ENCODE measurements at places on chromosomes 5 and 9. TPM values are rescaled to one million over a fixed set of nuclear protein-coding genes. Genes with fewer than 3 reads are reported as not detected.

Gene OTP
- not detected for total RNA-seq

Gene CACNA1B
- total RNA-seq: under 0.01 TPM

Gene WDR38
- not detected for total RNA-seq

Gene PCDHGB3
- 3.8 TPM for total RNA-seq

DNA sequence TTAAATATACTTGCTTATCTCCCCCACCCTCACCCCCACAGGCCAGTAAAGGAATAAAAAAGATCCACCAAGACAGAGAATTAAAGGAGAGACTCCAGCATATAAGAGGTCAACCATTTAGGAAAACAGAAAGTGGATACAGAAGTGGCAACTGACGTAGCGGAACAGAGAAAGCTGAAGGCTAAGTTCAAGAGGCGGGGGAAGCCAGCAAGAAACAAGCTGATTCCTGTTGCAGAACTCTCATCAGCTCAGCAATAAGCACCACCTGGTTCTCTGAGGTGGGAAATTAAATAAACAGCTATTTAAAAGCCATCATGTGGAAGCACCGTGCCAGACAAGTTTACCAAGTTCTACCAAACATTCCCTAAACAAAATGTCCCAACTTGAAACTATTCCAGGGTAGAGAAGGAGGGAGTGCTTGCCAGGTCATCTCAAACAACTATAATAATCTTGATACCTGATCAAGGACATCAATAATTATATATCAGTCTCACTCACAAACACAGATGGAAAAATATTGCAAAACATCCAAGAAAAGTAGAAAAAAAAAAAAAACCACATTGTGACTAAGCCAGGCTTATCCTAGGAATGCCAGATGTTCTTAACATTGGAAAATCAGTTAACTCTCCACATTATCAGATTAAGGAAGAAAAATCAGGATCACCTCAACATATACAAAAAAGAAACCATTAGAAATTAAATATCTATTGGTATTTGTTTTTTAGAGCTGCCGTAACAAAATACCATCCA, 7.3 kb upstream of the ARL15 start:
- DNase-seq: no peak

DNA sequence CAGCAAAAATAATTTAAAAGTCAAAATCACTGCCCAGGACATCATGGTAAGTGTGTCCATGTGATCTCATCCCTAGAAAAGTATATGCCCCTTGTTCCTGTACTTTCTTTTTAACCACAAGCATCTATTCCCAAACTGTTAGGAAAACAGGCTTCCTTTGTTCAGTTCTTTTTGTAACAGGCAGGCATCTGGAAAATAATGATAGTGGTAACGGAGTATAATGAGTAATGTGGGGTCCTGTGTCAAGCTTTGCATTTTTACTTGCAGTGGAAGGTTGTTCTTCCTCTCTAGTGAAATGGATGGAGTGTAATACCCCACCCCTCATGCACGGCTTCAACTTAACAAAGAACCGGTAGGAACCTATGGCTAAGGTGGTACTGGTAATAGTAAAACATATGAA, 532.1 kb downstream of the CTNND2 start:
- DNase-seq: no peak

DNA sequence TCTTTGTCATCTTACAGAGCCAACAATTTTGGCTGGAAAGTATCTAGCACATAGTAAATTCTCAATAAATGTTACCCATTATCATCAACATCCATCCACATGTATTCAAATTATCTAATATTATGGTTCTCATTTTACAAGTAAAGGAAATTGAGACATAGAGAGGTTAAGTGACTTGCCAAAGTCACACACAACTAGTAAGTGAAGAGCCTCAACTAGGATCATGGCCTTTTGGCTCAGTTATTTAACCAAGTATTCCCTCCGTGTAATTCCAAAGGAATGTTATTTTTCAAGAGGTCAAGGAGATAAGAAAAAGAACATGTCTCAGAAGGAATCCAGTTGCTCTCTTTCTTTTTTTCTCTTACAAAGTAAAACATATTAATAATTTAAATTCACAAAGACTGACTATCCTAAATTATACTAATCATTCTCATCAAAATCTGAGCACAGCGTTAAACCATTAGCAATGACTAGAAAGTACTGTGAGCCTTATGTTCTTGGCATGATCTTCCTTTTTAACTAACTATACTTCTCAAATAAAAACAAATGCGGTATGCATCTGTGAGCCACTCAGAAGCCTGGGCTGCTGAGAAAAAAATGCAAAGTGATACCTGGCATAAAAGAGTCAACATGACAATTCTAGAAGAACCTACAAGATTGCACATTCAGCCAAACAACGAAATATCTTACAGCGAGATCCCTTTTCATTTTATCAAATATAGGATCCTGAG, 350.9 kb downstream of the GLIS3 start:
- no peak for DNase-seq

- DNase-seq: no peak
Observed at GRCh38 chr9:93683331-93684134, 107.1 kb downstream of the PHF2 start.

DNA sequence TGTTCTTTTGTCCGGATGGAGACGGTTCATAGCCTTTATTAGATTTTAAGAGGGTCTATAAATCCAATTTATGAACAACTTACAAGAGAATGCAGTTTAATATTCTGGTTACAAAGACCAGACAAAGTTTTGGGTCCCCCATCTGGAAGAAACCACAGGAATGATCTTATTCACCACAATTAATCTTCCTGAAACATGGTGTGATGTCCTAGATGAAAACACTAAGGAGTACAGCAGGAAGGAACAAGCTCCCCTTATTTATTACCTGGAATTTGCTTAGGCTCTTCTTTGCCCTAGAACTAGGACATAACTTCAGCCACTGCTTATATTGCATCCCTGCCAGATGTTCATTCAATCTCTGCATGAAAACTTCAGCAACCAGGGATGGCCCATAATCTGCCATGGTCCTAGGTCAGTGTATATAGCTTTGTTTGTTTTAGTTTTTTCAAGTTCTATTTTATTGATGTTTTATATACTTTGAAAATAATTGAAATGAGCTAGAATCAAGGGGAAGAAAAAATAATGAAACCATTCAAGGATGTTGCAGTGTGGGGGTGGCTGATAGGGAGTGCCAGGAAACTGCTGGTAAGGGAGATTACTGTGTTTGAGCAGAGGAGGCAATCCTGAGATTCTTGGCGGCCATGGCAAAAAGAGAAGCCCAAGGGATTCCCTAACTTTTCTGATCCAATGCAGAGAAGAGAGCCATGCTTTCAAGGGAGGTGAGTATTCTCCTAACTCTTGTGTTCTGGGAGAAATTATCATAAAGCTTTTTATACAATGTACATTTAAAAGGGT, 16.8 kb downstream of the TXNDC8 start:
- DNase-seq: no peak

DNA sequence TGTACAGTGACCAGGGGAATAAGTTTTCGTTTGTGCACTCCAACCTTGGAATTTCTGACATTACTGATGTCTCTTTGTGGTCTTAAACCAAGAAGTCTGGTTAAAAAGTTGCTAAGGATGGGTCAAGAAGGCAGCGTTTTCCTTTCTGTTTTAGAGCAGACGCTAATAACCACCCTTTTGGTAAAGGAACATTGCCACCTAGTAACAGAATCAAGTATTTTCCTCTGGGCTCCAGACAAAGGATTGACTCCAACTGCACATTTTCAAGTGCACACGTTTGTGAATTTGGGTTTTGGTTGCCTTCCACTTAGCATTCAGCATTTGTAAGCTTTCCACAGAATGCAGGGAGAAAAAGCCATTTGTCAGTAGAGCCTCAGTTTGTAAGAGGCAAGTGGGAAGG, 22.2 kb upstream of the CEP78 start:
- no peak for DNase-seq

DNA sequence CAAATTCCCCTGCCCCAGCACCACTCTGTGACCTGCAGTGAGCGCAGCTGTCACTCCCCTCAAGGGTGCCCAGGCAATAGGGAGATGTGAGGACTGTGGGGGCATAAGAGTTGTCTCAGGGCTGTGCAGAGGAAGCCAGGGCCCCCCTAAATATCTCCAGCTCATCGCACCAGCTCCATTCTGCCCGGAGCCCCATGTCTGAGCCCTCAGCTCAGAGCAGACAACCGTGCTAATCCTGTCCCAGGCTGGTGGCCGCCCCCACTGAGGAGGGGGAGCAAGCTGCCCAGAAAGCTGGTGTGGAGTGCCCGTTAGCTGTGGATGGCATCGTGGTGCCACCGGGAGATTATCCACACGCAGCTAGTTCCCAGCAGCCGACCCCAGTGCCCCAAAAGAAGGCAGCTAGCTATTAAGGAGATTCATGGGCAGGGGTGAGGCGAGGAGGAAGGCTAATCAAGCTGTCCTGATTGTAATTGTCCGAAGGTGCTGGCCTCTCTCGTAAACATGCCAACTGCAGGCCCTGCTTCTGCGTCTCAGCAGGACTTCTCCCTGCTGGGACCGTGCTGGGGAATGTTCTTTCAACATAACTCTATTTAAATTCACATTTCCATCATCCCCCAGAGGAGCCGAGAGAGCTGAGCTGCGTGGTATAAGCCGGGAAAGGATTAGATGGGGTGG, 17.0 kb upstream of the FIBCD1 start:
- no peak for DNase-seq

- DNase-seq: no peak
Observed at GRCh38 chr9:24479361-24480059, 66.2 kb downstream of the IZUMO3 start.

GRCh38 chr5:129398026-129398678, 61.9 kb upstream of the ADAMTS19 start:
- DNase-seq: no peak

DNA sequence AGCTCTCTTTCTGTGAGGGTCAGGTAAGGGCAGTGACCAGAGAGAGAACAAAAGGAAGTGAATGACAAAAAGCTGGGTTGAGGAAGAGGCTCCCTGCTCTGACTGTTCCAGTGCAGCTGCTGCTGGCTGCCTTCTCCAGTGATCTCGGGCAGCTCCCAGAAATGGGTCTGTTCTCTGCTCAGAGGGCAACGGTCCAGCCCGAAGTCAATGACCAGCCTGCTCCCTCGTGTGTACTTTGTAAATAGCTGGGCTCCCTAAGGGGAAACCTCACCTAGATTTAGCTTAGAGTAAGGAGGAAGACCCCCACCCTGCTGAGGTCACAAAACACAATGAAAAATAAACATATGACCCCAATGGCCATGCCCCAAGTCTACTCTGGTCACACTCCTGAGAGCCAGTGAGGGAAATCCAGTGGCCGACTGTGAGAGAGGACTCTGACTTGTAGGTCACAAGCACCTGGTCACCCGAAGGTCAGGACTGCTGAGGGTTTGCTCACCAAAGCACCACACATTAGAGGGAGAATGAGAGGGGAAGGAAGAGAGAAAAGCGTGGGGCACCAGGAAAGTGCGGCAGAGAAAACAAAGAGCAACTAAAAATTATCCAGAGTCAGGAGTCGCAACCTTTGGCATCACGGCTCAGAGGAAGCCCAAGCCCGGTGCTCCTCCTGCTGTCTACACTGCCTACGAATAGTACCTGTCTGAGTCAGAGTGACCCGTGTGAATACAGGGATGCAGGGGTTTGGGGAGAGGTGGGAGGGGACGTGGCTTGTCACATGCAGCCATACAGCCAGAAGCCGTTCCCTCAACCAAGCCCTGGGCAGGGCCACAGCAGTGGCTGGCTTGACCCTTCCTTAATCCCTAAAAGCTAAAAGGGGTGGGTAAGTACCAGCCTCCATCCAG, 19.8 kb downstream of the NIPAL4 start:
- no peak for DNase-seq

DNA sequence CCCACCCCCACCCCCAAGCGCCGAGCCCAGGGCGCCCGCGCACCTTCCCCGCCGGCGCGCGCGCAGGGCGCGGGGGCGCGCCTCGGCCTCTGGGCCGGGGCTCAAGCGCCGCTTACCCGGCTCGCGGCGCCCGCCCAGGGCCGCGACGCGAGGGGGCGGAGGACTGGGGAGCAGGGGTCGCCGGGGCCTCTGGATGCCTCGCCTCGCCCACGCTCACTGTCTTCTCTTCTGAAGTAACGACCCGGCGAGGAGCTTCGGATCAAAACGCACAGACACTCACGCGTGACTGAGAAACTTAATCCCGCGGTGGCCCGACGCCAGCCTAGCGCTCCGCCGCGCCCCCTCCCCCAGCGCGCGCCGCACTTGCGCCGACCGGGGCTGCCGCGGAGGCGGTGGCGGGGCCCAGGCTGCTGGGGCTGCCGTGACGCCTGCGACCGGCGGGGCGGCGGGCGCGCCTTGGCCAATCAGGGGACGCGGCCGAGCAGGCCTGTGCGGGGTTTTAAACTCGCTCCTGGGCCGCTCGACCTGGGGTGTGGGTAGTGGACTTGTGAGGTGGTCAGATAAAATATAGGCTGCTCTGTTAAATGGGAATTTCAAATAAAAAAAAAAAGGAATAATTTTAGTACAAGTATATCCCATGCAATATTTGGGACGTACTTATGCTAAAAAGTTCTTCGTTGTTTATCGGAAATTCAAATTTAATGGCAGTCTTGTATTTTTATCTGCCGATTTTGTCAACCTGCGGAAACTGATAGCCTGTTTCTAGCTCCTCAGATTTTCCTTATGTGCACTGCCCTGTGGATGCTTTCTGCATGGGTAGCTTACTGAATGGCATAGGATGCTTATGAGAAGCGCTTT, at the start of gene MPDZ:
MPDZ (minus strand) TSS at position 409 of the 858 bp plus-strand sequence. CDS start 29,377 bp downstream, outside the sequence.
- no peak for DNase-seq

- no peak for DNase-seq
Observed at GRCh38 chr5:1010181-1010510, 1.5 kb downstream of the NKD2 start.

DNA sequence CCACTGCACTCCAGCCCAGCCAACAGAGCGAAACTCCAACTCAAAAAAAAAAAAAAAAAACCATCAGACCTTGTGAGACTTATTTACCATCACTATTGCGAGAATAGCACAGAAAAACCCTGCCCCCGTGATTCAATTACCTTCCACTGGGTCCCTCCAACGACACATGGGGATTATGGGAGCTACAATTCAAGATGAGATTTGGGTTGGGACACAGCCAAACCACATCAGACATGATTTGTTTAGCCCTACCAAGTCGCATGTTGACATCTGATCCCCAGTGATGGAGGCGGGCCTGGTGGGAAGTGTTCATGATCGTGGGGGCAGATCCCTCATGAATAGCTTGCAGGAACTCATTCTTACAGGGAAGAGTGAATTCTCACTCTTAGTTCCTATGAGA, 26.6 kb downstream of the MYO10 start:
- no peak for DNase-seq

GRCh38 chr9:95726756-95727155, 148.7 kb upstream of the ERCC6L2 start:
- peak; percentile 61 for DNase-seq

GRCh38 chr9:21998026-21998425, 3.4 kb downstream of the CDKN2B-AS1 start:
- no peak for DNase-seq

GRCh38 chr9:115006660-115007059, 76.3 kb upstream of the TNFSF8 start:
- no peak for DNase-seq

GRCh38 chr9:112629671-112630485, 88.0 kb downstream of the INIP start:
- no peak for DNase-seq

- no peak for DNase-seq
Observed at GRCh38 chr9:5575000-5575399, 53.9 kb upstream of the RIC1 start.
